ENCODE measurements at places on chromosomes 3 and 15. TPM values are rescaled to one million over a fixed set of nuclear protein-coding genes. Genes with fewer than 3 reads are reported as not detected.

DNA sequence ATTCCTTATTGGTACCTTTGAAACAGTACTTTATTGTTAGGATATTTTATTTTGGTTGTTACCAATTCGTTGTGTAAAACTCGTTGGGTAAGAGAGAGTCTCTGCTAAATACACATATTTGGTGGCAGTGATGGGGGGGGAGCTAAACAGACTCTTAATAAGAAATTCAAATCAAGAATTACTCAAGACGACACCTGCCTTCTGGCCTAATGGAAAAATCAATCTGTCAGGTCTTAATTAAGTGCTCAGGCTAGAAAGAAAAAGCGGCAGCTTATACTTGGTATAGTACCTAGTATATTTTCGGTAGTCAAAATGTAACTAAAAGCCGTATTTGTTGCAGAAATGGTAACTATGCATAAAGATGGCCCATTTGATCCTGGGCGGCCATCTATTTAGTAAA, 18.2 kb downstream of the FOXP1 start:
- DNase-seq, result no peak

- DNase-seq, result no peak
Observed at GRCh38 chr3:110783541-110783940, 288.1 kb upstream of the NECTIN3 start.

DNA sequence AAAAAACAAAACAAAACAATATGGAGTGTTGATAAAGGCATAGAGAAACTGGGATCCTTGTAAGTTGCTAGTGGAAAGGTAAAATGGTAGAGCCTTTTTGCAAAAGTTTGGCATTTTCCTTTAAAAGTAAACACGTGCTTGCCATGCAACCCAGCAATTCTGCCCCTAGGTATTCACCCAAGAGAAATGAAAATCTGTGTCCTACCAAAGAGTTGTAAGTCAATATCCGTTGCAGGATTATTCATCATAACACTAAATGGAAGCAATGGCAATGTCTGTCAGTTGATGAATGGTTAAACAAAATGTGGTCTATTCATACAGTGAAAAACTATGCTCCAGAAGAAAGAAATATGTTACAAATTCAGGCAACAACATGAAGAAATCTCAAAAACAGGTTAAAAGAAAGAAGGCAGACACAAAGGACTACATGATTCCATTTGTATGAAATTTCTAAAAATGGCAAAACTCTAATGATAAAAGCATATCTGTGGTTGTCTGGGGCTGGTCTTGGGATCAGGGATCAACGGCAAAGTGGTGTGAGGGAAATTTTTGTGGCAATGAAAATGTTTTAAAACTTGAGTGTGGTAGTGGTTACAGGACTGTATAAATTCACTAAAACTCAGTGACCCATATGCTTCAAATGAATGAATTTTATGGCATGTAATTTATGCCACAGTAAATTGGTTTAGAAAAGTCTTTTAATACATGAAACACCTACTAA, 229.6 kb downstream of the OPA1 start:
- DNase-seq, result no peak

GRCh38 chr3:120415756-120416155, 35.0 kb downstream of the FSTL1 start:
- DNase-seq, result no peak

DNA sequence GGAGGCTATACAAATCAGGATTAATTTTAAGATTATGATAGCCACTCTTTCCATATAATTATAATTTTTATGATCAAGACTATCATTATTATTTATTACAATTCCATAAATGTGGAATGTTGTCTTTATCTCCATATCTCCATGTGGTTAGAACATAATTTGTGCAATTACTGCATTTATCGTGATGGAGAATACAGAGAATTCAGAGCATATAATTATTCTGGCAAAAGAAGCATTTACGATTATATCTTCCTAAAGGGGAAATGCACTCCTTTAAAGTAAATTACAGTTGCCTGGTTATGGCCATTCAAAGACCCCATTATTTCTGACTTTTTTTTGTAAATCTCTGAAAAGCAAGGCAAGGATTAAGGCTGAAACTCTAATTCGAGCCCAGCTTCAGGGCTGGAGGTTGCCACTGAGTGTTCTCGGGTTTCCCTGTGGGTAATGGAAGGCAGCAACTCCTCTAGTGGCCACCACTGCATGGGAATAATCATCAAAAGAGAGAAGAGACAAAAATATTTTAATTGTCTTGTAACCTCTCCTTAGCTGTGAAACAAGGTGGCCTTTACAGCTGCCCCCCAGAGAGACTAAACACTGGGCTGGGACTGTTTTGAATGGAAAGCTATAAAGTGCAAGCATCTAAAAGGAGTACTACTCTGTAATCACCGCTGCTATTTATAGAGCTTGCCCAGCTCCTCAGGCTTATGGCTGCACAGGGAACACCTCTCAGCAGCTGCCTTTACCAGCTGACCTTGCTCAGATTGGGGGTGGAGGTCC, 59.8 kb upstream of the PRTG start:
- DNase-seq, result no peak

GRCh38 chr3:36652104-36652503, 112.2 kb downstream of the DCLK3 start:
- DNase-seq, result no peak

DNA sequence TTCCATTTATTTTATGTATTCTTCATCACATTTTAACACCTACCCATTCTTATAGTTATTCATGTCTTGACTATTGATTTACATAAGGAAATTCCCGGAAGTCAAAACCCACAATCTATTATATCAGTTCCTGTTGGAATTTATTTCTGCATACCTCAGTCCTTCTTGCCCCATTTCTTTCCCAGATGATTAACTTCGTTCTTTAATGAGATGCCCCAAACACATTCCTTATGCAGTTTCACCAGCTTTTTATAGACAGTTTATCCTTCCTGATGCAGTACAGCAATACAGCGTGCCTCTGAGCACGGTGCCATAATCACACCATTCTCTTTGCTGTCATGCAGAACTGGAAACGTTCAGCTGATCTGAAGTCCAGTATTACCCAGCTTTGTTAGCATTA, 175.8 kb upstream of the NANOGP8 start:
- DNase-seq, result no peak

DNA sequence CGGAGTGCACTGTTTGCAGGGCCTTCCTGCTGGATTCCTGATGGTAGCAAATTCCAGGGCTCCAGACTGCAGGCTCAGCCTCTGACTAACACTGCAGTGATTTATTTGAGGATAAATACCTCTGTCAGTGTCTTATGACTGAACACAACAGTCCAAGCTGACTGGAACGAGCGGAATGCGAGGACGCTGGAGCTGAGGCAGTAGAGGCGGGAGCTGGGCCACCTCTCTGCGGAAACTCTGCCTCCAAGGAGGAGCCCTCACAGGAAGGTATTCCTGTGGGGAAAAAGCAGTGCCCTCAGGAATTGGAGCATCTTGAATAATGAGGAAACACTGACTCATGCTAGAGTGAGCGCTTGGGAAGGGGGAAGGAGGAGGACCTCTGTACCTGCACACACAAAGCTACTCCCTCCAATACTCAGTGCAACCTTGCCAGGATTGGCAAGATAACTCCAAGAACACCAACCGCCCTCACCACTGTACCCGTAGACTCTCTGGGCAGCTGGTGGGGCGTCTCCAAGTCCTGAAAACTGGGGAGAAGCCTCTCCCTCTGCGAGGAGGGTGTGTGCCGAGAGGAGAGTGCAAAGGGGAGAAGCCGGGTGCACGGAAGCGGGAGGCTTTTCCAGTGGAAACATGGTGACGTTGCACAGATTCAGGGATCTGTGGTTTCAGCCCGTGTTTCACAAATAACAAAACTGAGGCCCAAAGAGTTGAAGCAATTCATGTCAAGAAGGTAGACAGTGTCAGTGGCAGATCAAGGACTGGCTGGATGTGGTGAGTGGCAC, 43.0 kb downstream of the VGLL4 start:
- peak; percentile 81 for DNase-seq

- DNase-seq, result no peak
Observed at GRCh38 chr15:65870889-65871533, 1.7 kb downstream of the RAB11A start.

DNA sequence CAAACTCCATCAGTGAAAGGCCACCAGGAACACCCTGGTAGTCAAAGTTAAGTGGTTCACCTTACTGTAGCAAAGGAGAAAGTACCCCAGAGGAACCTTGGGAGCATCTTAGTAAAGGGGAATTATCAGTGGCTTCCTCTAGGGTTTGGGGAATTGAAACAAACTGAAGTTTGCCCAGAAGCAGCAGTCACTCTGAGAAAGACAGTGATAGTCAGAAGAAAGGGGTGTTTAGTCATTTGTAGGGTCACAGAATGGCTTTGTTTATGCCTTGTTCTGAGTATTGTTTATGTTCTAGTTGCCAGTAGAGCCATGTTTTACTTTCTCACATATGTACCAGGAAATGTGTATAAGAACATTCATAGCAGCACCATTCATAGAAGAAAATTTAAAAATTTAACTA, 93.8 kb downstream of the FHIT start:
- DNase-seq, result no peak

- peak; percentile 87 for DNase-seq
Observed at GRCh38 chr3:180036671-180037455, at the start of gene PEX5L. Gene PEX5L, minus strand, starts transcription at chr3:180036937. Its CDS starts 338 bp downstream, at chr3:180036599.

DNA sequence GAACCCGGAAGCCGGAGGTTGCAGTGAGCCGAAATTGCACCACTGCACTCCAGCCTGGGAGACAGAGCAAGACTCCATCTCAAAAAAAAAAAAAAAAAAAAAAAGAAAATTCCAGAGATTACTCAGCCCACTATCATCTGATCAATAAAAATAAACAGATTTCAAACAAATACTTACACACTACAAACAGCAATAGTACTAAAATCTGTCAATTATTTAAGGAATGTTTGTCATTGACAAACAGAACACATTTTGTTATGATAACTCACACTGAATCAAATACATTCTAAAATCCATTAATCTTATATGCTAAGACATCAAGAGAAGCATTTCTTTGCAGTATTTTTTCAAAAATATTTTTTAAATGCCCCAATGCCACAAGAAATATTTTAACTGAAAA, 7.6 kb downstream of the MYO9A start:
- DNase-seq, result no peak

GRCh38 chr15:34682674-34683073, 72.1 kb downstream of the GJD2 start:
- DNase-seq, result no peak

DNA sequence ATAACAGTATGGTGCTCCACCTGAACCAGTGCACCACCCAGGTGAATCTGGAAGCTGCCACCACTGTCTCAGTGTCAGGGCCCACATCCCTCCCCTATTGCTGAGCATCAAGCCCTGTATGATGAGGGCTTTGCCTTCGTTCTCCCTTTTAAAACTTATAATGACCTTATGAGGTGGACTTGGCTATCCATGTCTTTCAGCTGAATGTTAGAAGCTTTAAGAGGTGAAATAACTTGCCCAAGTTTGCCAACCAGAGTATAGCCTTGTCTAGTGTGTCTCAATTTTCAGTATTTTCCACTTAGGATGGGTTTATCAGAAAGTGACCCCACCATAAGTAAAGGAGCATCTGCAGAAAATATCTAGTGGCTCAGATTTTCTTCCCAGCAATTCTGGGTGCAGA, 87.8 kb downstream of the SHOX2 start:
- no peak for DNase-seq

- DNase-seq, result no peak
Observed at GRCh38 chr3:123147754-123148535, 53.8 kb upstream of the SEC22A start.

- peak; percentile 60 for DNase-seq
Observed at GRCh38 chr15:48954538-48954937, 9.2 kb downstream of the SHC4 start.

DNA sequence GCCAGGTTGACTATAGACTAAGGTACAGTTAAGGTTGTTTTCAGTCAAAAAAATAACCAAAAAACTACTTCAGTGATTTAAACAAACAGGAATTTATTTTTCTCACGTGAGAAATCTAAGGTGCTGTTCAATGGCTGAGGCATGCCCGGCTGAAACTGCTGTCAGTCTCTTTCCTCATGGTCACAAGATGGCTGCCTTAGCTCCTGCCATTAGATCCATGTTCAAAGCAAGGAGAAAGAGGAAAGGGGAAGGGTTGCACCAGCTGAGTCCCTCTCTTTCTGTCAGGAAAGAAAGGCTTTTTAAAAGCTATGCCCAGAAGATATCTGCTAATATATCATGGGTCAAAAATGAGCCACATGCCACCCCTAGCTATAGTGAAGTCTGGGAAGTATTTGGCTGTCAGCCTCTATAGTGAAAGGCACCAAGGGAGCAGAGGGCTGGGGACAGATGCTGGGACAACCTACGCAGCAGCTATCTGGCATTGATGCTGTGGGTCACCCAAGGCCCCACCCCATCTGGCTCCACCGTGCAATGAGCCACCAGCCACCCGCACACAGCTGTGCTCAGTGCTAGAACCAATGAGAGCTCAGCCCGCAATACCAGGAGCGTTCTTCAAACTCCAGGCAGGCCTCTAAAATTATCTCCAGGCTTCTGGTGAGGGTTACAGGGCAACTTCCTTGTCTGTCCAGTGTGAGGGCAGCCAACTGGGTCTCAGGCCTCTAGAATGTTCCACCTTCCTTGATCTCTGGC, 64.7 kb upstream of the GATA2 start:
- DNase-seq, result no peak

GRCh38 chr3:10708216-10708893, 107.7 kb upstream of the SLC6A11 start:
- peak; percentile 52 for DNase-seq

GRCh38 chr15:90873998-90874605, 5.7 kb downstream of the FURIN start:
- DNase-seq, result peak; percentile 62

GRCh38 chr15:64288577-64288976, 67.4 kb downstream of the CSNK1G1 start:
- DNase-seq, result no peak

DNA sequence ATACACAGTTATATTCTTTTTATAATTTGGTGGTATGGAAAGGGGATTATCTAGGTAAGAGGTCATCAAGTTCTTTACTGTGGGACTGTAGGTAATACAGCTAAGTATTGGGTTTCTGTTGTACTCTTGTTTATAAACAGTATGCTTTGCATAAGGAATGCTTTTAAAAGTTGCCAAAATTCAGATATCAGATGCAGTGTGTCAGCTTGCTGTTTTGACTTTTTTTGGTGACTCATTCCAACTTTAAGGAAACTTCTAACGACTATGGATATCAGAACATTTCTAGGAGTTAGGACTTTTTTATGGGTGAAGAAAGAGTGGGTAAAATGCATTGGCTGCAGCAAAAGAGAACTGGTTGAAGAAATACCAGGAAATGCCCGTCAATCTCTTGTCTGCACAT, 2.8 kb downstream of the SCAANT1 start:
- DNase-seq, result no peak

GRCh38 chr3:5298453-5298852, 110.9 kb downstream of the EDEM1 start:
- no peak for DNase-seq

GRCh38 chr3:164640591-164640990, 437.7 kb downstream of the SI start:
- DNase-seq, result no peak

Gene CDV3
- 167 TPM for total RNA-seq

Gene ZNF660
- 16.4 TPM for total RNA-seq

Gene TIMMDC1
- 104 TPM for total RNA-seq
